ENCODE measurements at places on chromosomes 4 and X.

DNA sequence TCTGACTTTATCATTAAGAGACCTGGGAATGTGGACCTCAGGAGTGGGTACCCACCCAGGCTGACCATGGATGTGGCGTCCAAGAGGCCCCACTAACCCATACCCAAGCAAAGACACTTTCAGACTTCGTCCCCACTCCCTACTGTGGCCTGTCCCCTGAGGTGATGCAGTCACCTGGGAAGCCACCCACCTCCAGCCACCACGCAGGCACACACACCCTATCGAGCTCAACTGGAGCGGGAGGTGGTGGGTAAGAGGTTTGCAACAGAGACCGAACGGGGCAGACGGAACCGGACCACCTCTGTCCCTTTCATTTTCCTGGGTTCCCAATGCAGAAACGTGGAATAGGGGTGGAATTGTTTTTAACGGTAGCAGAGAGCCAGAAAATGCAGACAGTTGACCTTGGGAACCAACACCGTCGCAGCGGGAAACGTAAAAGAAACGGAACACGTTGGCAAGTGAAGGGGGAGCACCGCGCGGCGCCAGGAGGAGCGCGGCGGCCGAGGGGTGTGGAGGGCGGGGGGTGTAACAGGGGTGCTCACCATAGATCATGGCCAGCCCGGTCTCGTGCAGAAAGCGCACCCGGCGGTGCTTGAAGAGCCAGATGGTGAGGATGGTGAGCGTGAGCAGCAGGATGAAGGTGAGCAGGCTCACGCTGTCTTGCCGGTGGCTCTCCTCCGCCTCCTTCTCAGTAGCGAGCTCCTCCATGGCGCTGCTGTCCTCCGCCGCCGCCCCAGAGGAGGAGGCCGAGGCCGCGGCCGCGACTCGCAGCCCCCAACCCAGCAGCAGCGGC lies 559 bp downstream of the SLC9A7 start:
- H3K4me3 ChIP-seq, result peak overlapping the region; percentile 66
- H3K27ac ChIP-seq, result peak overlapping the region; percentile 5
- H3K36me3 ChIP-seq, result no peaks in the 10 kb centered on the region

- no peak overlapping the region for H3K27ac ChIP-seq
- DNase-seq, result no peak
- H3K36me3 ChIP-seq, result no peaks in the 10 kb centered on the region
- H3K4me1 ChIP-seq, result no peaks in the 10 kb centered on the region
- H3K4me3 ChIP-seq, result no peak overlapping the region
Measured at GRCh38 chr4:22803512-22803911, 110.8 kb downstream of the GBA3 start.

- no peaks in the 10 kb centered on the region for H3K36me3 ChIP-seq
- no peaks in the 10 kb centered on the region for H3K27me3 ChIP-seq
- no peaks in the 10 kb centered on the region for H3K4me1 ChIP-seq
- H3K27ac ChIP-seq, result no peak overlapping the region
Measured at GRCh38 chr4:175703956-175704600, 108.0 kb downstream of the GPM6A start.

- DNase-seq, result peak; percentile 3
- H3K27me3 ChIP-seq, result no peaks in the 10 kb centered on the region
- H3K27ac ChIP-seq, result no peak overlapping the region
Measured at GRCh38 chr4:152255437-152255836, 280.5 kb downstream of the FBXW7 start.

GRCh38 chr4:152248347-152248746 lies 287.5 kb downstream of the FBXW7 start:
- no peaks in the 10 kb centered on the region for H3K27me3 ChIP-seq
- no peak overlapping the region for H3K27ac ChIP-seq
- H3K4me1 ChIP-seq, result no peaks in the 10 kb centered on the region
- no peak overlapping the region for H3K4me3 ChIP-seq
- DNase-seq, result no peak
- no peaks in the 10 kb centered on the region for H3K36me3 ChIP-seq
